ENCODE measurements at places on chromosomes 4 and X.

DNA sequence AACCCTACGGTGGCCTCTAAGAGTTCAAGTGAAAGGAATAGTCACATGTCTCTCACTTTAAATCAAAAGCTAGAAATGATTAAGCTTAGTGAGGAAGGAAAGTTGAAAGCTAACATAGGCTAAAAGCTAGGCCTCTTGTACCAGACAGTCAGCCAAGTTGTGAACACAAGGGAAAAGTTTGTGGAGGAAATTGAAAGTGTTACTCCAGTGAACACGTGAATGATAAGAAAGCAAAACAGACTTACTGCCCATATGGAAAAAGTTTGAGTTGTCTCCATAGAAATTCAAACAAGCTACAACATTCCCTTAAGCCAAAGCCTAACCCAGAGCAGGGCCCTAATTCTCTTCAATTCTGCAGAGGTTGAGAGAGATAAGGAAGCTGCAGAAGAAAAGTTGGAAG, 51.5 kb upstream of the RAB9B start:
- DNase-seq, result no peak

DNA sequence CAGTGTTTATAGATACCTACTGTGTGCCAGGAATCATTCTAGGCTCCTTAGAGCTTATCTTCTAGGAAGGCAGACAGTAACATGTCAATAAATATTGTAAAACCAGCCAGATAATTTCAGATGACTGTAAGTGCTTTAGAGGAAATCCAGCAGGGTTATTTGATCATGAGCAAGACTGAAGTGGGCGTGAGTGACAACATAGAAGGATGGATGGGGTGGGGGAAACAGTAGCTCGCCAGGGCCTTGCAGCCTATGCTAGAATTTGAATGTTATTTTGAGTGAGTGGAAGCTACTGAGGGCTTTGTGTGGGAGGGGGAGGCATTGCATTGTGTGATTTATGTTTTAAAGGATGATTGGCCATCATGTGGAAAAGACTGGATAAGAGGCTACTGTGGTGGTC, 6.7 kb downstream of the SRD5A3 start:
- DNase-seq, result no peak

- no peak for DNase-seq
Measured at GRCh38 chr4:38634047-38634759, 29.8 kb upstream of the KLF3 start.

DNA sequence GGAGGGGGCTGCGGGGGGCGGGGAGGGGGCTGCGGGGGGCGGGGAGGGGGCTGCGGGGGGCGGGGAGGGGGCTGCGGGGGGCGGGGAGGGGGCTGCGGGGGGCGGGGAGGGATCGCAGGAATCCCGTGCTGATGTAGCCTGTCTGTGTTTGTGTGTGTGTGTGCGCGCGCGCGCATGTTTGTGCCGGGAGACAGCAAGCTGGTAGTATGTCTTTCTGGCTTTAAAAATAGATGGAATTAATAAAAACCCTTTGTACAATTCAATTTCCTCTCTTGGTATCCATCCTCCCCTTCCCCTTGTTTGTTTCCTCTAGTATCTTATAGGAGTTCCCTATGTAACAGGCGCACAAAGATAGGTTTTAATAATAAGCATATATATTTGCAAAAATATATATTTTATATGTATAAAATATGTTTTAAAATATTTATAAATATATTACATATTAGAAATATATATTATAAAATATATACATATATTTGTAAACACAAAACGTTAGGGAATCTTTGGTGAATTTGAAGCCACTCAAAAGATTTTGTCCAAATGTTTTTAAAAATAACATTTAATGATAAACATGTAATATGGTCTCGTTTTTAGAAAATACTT, 782 bp downstream of the ARHGAP24 start:
- no peak for DNase-seq

DNA sequence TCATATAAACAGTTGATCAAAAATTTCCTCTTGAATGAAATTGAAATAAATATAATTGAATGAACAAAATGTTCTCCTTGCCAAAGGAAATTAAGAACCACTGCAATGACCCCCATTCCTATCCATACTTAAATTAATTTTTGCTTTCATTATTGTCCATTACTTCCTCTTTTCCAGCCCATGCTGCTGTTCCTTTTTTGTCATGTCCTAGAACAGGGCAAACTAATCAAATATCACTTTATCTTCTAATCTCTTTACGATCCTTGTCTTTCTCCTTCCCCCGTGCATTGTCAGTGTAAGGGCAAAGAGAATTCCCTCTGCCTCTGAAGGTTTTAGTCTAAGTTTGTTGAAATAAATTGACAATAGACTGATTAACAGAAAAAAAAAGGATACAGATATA, 203.0 kb downstream of the CENPC start:
- no peak for DNase-seq

- peak; percentile 64 for DNase-seq
Measured at GRCh38 chr4:152537881-152538280, 2.0 kb upstream of the FBXW7 start.

- DNase-seq, result peak; percentile 53
Measured at GRCh38 chrX:31213941-31214340, 142.1 kb upstream of the FTHL17 start.

DNA sequence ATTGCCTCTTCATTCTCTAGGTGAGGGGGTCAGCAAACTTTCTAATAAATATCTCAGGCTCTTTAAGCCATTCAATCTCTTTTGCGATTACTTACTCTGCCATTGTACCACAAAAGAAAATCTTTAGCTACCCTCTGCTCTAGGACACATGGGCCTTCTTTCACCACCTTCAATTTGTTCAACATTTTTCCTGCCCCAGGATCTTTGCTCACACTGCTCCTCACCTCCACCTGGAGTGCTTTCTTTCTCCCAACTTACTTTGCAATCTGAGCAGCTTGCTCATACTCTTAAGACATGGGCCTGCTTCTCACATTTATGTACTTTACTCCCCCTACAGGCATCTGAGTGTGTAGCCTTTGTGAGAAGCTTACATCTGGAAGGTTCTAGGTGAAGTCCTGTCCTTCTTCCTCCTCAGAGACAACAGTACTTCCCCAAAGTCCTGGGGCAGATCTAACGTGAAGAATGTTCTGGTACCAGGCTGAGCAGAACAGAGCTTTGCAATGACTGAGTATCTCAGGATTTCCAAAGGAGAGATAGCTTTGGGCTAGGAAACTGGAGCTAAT, 55.0 kb upstream of the PRDM5 start:
- peak; percentile 63 for DNase-seq

GRCh38 chr4:54717694-54718093, 59.9 kb downstream of the KIT start:
- DNase-seq, result no peak

DNA sequence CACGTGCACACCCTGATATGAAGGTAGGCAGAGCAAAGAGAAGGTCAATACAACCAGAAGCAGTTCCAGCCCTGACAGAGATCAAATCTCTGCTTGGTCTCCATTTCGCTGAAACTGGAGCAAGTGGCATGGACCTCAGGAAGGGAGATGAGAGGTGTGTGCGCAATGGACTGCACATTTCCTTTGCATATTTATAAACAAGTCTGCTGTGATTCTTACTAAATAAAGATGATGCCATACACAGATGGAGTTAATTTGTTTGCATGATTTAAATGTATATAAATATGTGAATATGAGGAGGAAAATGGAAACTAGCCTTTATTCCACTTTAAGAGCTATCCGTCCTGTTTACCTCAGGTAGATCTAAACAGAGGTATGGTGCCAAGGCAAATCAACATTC, 2.1 kb upstream of the SCRG1 start:
- no peak for DNase-seq

- no peak for DNase-seq
Measured at GRCh38 chr4:61374447-61374891, 174.3 kb downstream of the ADGRL3 start.

DNA sequence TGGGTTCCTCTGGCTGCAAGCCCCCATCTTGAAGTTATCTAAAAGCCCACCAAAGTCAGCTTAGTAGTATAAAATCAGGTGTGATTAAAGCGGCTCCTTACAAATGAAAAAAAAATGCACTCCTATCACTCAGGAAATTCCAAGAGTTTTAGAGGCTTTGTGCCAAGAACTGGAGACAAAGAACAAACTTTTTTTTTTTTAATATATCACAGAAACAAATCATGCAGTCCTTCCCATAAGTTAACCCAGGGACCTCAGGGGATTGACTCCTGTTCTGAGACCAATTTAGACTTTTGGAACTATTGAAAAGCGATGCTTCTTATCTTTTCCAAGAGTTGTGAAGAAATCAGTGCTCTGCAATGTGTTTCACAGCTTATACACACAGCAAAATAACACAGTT, 53.6 kb downstream of the HHIP start:
- DNase-seq, result no peak

- DNase-seq, result peak; percentile 58
Measured at GRCh38 chrX:23930894-23931604, 23.2 kb downstream of the CXorf58 start.

GRCh38 chr4:56876264-56876663, 31.4 kb upstream of the REST start:
- no peak for DNase-seq

All from activated CD4-positive, alpha-beta T cell treated with anti-CD3 and anti-CD28 coated beads, Interleukin-2, amount 10 ng/mL, durations not matched to agents 24 days and 14 days (primary cell).